ENCODE measurements at places on chromosomes 11 and 22. TPM values are rescaled to one million over a fixed set of nuclear protein-coding genes. Genes with fewer than 3 reads are reported as not detected.

Gene CDKN1C
- 1.1 TPM for total RNA-seq

Gene C22orf31
- total RNA-seq: not detected

Gene CHST1
- 0.80 TPM for total RNA-seq

Gene MS4A2
- not detected for total RNA-seq
